ENCODE measurements at places on chromosomes 1 and 21. TPM values are rescaled to one million over a fixed set of nuclear protein-coding genes. Genes with fewer than 3 reads are reported as not detected.

C8A gene
- not detected for total RNA-seq

SLC9C2 gene
- total RNA-seq: not detected

AVPR1B gene
- total RNA-seq: not detected

TEDDM1 gene
- not detected for total RNA-seq

OVAAL gene
- not detected for total RNA-seq

DTL gene
- 0.17 TPM for total RNA-seq

ZSWIM5 gene
- 0.98 TPM for total RNA-seq

NBPF12 gene
- total RNA-seq: 2.7 TPM

All from psoas muscle (tissue), 8 donors.